ENCODE measurements at places on chromosomes 6 and 20. TPM values are rescaled to one million over a fixed set of nuclear protein-coding genes. Genes with fewer than 3 reads are reported as not detected.

Gene OOEP
- not detected for total RNA-seq

Gene DOK5
- total RNA-seq = 0.06 TPM

Gene PTPRT
- total RNA-seq = not detected

Gene RHAG
- total RNA-seq = not detected

Gene SCUBE3
- 2.0 TPM for total RNA-seq

Data from Daoy (cell line).